ENCODE measurements at places on chromosomes 7 and 10.

DNA sequence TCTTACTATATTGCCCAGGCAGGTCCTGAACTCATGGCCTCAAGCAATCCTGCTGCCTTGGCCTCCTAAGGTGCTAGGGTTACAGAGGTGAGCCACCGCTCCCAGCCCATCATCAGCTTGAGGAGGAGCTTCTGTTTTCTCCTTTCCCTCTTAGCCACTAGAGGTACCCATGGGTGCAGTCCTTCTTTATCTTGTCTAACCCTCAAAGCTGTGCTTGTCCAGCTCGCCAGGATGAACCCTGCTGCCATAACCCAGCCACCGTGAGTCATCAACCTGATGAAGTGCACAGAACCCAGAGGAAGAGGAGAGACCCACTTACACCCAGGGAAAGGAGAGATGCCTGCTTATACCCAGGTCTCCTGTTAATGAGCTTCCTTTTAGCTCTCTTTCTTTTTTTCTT lies 133.4 kb downstream of the CUL2 start:
- no peak for DNase-seq

DNA sequence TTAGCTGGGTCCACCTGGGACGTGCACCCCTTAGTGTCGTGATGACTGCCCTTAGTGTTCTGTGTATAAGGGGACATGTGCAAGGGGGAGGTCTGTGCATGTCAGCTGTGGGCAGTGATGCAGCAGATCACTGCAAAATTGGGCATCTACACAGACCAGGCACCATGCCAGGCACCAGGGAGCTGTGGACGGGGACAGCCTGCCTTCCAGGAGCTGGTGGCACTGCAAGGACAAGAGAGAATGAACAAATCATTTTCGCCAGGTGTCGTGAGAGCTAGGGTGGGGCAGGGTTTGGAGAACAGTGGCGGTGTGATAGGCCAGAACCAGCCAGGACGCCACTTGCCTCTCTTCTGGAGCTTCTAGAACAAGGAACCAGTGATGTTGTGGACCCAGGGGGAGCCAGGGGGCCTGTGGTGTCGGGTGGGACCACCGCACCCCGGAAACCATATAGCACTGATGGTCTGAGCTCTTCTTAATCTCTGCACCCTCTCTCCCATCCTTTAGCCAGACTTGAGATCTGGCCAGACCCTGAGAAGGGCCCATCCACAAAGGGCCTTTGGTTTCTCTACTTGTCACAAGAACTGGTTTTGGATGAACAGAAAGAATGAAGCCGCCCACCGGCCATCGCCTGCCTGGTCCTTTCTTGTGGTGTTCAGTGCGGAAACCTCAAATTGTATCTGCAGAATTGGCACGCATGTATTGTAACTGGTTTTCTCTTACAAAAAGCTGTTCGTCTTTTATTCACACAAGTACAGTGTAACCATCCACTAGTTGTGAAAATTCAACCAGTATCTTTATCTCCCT lies 30.7 kb downstream of the PRF1 start:
- no peak for DNase-seq

- no peak for DNase-seq
These were observed 374.6 kb downstream of the CALN1 start for GRCh38 chr7:72037516-72037915.

GRCh38 chr10:91006752-91007346 lies 86.0 kb upstream of the ANKRD1 start:
- DNase-seq = no peak

GRCh38 chr10:50614444-50615137 lies 9.2 kb downstream of the SGMS1 start:
- no peak for DNase-seq

DNA sequence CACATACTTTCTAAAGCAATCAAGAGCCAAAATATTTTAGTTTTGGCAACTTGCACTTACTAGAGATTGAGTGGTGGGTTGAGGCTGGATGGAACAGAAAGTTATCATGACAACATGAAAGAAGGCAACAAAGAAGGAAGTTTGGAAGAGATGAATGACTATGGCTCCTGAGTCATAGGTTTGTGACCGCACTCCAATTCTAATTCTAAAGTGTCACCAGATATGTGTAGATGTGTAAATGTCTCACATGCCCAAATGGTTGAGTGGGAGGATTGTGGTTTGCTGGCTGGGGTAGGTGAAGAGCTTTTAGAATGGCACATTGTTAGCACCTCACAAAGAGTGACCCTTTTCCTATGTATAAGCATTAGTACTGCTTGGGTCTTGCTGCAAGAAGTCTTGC lies 20.2 kb downstream of the TAS2R16 start:
- DNase-seq = no peak

- DNase-seq = no peak
These were observed 18.7 kb downstream of the MGAM2 start for GRCh38 chr7:142130267-142130666.

DNA sequence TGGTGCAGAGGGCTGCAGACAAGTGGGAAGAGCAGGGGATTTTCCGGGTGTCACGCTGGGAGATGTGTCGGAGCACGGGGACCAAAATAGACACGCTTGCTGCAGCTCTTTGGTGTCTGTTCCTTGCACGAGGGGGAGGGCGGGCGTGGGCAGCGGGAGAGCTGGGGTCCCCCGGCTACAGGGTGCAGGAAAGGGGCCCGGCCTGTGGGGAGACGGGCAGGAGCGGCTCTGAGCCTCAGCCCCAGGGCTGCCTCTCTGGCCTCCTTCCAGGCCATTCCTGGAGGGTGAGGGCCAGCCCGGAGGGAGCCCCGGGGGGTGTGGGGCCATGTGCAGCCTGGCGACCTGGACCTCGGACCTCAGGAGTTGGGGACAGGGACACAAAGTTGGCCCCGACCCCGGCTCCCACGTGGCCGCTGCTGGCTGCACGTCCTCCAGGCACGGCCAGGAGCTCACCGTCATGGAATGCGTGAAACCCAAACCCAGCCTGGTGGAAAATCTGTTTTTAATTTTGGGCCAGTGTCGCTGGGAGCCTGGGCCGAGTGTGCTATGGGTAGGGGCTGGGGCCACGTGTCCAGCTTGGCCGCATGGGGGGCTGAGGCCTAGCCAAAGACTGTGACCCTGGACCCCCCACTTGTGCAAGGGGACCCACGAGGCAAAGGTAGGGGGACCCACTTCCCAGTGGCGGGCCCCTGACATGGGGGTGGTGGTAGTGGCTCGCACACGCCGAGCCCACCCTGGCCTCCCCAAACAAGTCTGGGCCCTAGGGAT lies 6.6 kb downstream of the TTYH3 start:
- DNase-seq = no peak

DNA sequence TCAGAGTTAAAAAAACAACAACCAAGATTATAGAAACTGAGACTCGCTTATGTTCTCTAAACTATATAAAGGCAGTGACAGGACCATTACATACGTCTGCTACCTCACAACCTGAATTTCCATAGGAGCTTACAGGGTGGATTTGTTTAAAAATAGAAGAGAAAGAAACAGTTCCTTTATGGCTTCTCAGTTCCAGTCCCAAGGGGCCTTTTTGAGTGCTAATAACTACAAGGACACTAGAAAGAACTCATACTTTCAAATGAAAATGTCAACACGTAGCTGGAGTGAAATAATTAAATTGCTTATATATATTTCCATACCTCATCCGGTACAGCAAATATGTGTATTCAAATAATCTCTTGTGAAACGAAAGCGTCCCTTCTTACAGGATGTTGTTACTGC lies 19.7 kb downstream of the TSPAN12 start:
- peak; percentile 51 for DNase-seq

DNA sequence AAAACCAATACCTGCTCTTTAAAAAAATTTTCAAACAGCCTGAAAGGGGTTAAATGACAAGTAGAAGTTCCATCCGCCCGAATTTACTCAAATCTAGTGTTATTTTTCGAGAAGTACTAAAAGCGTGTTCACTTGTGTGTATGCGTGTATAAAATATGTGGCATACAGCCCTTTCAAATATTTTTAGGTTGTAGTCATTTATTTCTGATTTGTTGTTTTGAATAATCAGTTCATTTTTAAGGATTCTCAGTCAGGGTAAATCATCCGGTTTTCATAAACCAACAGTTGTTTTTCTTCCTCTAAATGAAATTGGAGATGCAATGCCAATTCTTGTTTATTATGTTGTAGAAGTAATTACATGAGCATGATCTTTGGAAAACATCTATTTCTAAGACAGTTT lies 6.9 kb upstream of the SUN1 start:
- no peak for DNase-seq

GRCh38 chr10:9010093-9010492 lies 955.6 kb downstream of the GATA3 start:
- DNase-seq = no peak

GRCh38 chr7:158546214-158546613 lies 41.4 kb downstream of the PTPRN2 start:
- no peak for DNase-seq

DNA sequence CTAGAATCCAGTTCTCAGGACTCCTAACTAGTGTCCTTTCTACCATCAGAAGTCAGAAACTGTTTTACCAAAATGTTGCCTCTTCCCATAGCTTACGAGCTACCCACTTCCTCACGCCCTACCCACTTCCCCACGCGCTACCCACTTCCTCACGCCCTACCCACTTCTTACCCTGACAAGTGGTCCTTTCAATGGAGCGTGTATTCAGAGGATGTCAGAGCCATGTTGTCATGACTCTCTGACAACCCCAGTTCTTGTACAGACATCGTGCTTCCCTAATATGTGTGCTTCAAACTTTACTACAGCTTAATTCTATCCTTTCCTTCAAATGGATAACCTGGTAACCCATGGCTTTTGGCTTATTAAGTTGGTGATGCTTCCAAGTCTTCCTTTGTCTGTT lies 84.8 kb upstream of the PHF14 start:
- DNase-seq = no peak

DNA sequence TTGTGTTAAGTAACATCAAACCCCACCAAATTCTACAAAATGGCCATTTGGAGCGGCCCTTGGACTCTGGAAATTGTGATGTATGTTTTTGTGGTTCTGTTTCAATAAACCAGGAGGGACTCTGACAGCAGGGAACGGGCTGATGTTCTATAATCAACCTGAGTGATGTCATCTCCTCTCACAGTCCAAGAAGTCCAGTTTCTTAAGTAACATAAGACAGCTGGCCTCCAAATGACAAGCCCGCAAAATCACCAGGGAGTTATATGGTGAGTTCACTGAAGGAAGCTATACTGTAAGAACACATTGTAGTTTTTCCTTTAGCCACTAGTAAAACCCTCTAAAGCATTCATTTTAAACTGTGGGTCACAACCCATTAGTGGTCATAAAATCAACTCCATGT lies 34.0 kb downstream of the GOT1 start:
- no peak for DNase-seq

GRCh38 chr10:31602541-31603234 lies 283.7 kb downstream of the ZEB1 start:
- DNase-seq = peak; percentile 39

DNA sequence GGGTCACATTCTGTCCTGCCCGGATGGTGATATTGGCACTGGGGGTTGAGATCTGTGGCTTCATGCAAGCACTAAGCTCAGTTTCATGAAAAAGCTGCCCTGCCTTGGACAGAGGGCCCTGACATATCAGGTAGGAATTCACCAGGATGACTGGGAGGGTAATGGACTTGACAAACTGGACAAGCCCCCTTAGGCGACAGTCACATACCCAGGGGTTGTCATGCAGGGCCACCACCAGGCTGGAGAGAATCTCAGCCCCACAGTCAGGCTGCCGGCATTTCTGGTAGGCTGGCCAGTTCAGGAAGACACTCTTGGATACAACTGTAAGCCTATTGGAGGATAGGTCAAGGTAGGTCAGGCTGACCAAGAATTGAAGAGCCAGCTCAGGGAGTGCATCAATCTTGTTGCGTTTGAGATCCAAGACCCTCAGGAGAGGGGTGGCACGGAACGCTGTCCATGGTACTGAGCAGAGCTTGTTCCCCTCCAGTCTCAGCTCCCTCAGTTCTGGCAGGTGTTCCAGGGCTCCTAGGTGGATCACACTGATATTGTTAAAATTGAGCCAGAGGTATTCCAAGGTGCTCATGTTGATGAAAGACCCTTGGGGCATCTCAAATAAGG lies 824 bp downstream of the LRIT2 start:
- no peak for DNase-seq

DNA sequence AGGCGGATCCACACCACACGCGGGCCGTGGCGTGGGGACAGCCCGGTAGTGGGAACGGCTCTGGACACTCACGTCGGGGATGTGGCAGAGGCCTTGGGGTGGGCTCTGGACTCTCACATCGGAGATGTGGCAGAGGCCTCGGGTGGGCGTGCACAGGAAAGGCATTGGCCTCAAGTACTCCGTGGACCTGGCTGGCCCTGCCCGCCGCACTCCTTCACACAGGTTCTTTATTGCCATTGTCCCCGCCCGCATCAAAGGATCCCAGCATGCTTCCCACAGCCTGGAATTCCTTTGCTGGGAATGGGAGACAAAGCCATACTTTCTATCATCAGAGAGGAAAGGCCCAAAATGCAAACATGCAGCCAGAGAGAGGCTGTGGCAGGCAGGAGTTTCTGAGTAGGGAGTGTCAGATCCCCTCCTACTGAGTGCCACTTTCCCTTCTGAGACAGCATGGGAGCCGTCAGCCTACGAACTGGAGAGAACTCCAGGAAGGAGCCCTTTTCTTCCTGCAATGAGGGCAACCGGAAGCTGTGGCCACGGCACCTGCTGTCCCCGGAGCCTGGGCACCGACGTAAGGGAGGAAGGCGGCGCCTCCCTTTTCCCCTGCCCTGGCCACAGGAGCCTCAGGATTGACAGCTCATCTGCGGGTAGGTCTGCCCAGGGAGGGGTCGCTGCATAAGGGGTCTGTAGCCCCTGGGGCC lies 51.5 kb downstream of the RBM17 start:
- DNase-seq = no peak

DNA sequence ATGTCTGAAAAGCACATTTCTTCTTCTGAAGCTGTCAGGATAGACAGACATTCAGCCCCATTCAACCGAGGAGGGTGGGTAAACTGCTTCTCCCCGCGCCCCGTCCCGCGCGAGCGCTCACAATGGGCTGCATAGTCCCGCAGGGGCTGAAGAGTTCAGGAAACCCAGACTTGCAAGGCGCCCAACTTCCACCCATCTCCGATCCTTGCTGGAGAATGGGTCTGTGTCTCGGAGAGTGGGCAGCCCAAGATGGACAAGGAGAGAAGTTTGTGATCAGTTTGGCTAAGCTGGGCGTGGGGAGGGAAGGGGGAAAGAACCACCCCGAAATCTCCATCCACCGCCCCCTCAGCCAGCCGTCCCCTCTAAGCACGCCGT lies 686 bp downstream of the AASS start:
- peak; percentile 64 for DNase-seq

- DNase-seq = no peak
These were observed 119.8 kb downstream of the ZNF736 start for GRCh38 chr7:64433590-64433989.

- peak; percentile 54 for DNase-seq
These were observed 4.3 kb upstream of the YKT6 start for GRCh38 chr7:44196450-44196872.

- DNase-seq = no peak
These were observed 97.5 kb upstream of the PHYHIPL start for GRCh38 chr10:59078978-59079377.

GRCh38 chr10:24277277-24277676 lies 68.3 kb downstream of the KIAA1217 start:
- DNase-seq = no peak

GRCh38 chr10:24505759-24506158 lies 217.9 kb downstream of the ARHGAP21 start:
- peak; percentile 33 for DNase-seq
